ENCODE measurements at places on chromosomes 12 and 14. TPM values are rescaled to one million over a fixed set of nuclear protein-coding genes. Genes with fewer than 3 reads are reported as not detected.
A peak's percentile ranks its signal among the peaks of the same experiment; 100 is the strongest.

DNA sequence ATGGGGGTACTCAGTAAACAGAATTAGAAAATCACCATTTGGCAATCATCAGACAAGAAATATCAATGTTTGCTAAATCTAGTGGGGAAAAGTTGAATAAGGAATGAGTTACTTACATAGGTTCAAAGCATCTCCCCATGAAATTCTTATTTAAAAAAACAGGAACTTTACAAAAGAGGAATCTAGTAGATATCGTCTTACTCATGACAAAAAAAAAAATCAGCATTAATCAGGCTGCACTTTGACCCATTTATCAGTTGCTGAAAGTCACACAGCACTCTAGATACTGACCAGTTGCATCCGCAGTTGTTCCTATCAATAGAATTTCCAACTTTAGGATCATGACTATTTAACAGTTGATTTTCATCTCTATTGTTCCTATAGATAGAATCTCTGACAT lies 5.8 kb upstream of the DICER1 start:
- no peak for DNase-seq
- no peak overlapping the region for H3K27ac ChIP-seq
- peaks cover 4% of the 10 kb centered on the region for H3K4me1 ChIP-seq
- no peaks in the 10 kb centered on the region for H3K27me3 ChIP-seq

- H3K27me3 ChIP-seq: no peaks in the 10 kb centered on the region
- peak overlapping the region; percentile 99 for H3K27ac ChIP-seq
- no peaks in the 10 kb centered on the region for H3K36me3 ChIP-seq
- H3K4me1 ChIP-seq: peaks cover 84% of the 10 kb centered on the region
- DNase-seq: no peak
These were observed 8.1 kb upstream of the IRF2BPL start for GRCh38 chr14:77036484-77037214.

DNA sequence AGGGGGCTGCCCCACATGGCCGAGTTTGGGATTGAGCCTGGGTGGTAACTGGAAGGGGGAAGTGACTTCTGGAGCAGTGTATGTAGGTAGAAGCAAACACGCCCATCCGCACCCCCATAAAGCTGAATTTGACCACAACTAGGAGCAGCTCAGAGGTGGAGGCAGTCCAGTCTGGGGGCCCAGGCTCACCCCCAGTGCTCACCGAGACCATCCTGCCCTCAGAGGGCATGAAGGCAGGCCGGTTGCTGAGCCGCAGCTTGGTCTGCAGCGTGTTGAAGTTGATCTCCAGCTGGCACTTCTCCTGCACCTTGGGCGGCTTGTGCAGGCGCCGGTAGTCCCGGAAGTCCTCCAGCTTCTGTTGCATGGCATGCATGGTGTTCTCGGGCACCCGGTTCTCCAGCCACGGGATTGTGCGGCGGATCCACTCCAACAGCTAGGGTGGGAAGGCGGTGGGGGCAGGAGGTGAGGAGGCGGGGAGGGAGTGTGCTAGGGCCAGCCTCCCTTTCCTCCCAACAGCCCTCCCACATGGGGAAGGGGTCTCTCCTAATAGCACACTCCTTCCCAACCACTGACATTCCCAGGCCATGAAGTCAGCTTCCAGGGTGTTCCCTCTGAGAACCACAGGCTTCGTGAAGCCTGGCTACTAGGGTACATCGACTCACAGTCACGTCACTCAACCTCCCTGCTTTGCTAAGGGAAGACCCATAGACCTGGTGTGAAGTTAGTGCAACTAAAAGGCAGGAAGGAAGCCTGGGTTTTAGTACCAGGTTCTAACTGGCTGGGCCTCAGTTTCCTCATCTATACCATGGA lies 87.0 kb downstream of the ACTN1 start:
- H3K4me1 ChIP-seq: no peaks in the 10 kb centered on the region
- DNase-seq: no peak
- H3K36me3 ChIP-seq: peaks cover 20% of the 10 kb centered on the region
- no peak overlapping the region for H3K4me3 ChIP-seq

DNA sequence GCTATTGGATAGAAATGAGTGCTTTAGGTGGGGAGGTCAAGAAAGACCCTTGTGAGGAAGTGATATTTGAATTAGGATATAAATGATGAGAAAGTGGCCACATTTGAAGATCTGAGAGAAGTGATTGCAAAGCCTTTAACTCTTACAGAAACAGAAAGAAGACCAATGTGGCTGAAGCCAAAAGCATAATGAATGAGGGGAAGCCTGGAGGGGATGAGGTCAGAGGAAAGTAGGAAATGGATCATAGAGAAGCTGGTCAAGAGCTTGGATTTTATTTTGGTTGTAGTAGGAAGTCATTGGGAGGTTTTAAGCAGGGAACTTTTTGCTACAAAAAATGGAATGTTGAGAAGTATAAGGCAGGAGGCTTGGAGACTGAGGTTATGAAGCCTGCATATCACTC lies 3.5 kb upstream of the GYS2 start:
- H3K4me3 ChIP-seq: no peak overlapping the region
- no peaks in the 10 kb centered on the region for H3K36me3 ChIP-seq
- H3K4me1 ChIP-seq: no peaks in the 10 kb centered on the region
- no peak overlapping the region for H3K27ac ChIP-seq
- H3K27me3 ChIP-seq: no peaks in the 10 kb centered on the region

DNA sequence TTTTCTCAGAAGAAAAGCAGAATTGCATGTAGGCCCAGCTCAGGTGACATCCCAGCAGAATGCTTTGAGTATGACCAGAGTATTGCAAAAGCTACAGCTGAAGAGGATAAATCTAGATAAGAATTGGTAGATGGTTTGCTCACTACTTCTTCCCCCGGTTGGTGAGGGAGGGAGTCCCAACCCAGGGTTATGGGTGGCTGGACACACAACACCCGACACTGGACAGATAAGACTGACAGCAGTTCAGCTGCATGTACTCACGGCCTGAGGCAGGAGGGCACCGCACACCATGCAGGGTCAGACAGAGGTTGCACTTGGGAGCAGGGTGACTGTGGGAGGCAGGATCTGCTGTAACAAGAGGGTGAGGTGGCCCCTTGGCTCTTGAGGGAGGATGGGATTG lies 1.7 kb upstream of the CLEC4C start:
- H3K27me3 ChIP-seq: no peaks in the 10 kb centered on the region
- no peak for DNase-seq
- no peaks in the 10 kb centered on the region for H3K36me3 ChIP-seq

DNA sequence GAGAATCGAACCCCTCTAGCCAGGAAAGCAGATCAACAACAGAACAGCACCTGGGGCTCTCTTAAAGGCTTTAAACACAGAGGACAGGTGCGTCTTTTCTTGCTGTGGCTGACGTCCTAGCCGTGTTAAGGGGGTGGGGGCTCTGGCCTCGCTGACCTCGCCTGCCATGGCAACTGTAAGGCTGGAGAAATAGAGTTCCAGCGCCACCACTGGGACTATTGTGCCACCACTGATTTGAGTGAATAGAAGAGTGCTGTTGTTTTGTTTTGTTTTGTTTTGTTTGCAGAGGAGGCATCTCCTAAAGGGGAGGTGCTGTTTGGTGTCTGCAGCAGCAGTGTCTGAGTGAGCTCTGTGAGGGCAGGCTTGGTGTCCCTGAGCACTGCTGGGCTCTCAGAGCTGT lies 34.2 kb upstream of the PRMT8 start:
- no peak overlapping the region for H3K4me3 ChIP-seq
- no peak overlapping the region for H3K27ac ChIP-seq
- no peaks in the 10 kb centered on the region for H3K27me3 ChIP-seq

DNA sequence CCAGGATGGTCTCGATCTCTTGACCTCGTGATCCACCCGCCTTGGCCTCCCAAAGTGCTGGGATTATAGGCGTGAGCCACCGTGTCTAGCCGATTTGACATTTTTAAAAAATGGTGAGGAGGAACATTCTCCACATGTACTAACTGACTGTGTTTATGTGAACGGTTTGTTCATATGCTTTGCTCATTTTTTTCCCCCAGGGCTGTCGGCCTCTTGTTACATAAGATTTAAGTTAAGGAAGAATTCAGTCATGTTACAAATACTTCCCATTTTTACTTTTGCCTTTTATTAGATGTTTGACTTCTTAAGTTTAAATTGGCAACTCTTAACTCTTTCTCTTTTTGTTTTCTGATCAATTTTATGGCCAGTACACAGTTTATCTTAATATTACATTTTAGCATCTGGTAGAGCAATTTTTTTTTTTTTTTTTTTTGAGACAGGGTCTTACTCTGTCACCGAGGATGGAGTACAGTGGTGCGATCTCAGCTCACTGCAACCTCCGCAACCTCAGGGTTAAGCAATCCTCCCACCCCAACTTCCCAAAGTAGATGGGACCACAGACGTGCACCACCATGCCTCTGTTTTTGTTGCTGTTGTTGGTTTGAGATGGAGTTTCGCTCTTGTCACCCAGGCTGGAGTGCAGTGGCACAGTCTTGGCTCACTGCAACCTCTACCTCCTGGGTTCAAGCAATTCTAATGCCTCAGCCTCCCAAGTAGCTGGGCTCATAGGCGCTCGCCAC lies 9.6 kb downstream of the GNS start:
- no peak overlapping the region for H3K27ac ChIP-seq
- H3K27me3 ChIP-seq: no peaks in the 10 kb centered on the region
- no peak overlapping the region for H3K4me3 ChIP-seq
- peaks cover 25% of the 10 kb centered on the region for H3K4me1 ChIP-seq
- no peak for DNase-seq

DNA sequence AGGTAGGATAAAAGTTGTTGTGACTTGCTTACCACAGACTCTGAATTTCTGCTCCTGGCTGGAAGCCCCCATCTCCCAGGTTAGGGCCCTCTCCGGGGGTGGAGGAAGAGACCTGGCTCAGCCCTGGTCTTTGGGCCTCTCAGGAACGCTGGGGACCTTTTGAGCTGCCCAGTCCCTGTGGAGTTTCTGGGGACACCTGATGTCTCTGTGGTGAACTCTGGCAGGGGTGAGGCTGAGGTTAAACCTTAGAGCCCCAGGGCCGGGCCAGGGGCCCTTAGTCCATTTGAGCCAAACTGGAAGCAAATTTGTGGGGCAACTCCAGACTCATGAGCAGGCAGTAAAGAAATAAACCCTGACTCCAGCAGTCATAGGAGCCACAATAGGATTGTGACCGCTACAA lies 112.1 kb downstream of the ADGRD1 start:
- H3K4me1 ChIP-seq: no peaks in the 10 kb centered on the region
- no peaks in the 10 kb centered on the region for H3K36me3 ChIP-seq
- no peak overlapping the region for H3K27ac ChIP-seq
- H3K4me3 ChIP-seq: no peak overlapping the region
- DNase-seq: no peak
- H3K27me3 ChIP-seq: no peaks in the 10 kb centered on the region

- no peaks in the 10 kb centered on the region for H3K27me3 ChIP-seq
- H3K4me3 ChIP-seq: no peak overlapping the region
- H3K36me3 ChIP-seq: no peaks in the 10 kb centered on the region
- no peaks in the 10 kb centered on the region for H3K4me1 ChIP-seq
- no peak overlapping the region for H3K27ac ChIP-seq
These were observed 21.5 kb upstream of the SOCS2 start for GRCh38 chr12:93550748-93551611.

- no peak overlapping the region for H3K4me3 ChIP-seq
- no peaks in the 10 kb centered on the region for H3K27me3 ChIP-seq
- no peaks in the 10 kb centered on the region for H3K4me1 ChIP-seq
- H3K27ac ChIP-seq: no peak overlapping the region
- H3K36me3 ChIP-seq: no peaks in the 10 kb centered on the region
- DNase-seq: no peak
These were observed 114.1 kb upstream of the PRMT8 start for GRCh38 chr12:3376779-3377455.

DNA sequence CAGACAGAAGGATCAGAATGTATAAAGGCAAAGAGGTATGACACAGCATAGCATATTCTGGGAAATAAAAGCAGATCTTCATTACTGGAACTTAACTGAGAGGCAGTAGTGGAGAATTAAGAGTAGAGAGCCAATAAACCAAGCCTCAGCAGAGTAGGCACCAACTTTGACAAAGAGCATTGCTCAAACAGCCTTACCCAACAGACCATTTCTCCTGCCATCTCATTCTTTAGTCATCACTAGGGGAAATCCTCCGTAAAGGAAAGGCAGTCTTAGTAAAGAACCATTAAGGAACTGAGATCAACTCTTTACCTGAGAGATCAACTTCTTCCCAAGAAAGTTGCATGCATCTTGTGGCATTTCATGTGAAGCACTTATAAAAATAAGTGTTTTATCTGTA lies 36.6 kb downstream of the SENP1 start:
- no peak for DNase-seq
- no peaks in the 10 kb centered on the region for H3K4me1 ChIP-seq
- H3K4me3 ChIP-seq: no peak overlapping the region

DNA sequence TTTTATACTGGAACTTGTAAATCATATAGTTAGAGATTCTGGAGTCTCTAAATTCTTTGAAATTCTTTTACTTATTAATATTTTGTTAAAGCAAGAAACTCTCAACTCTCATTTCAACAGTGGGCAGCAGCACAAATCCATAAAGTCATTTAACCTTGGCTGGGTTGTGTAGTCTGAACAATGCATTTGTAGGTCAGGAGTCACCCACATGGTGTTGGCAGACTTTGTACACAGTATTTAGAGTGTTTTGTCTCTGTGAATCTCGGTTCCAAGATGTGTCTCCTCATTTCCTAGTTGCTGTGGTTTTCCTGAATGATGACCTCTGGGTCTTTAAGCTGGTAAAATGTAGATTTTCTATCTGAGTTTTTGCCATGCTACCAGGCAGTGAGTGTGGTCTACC lies 20.8 kb upstream of the STRAP start:
- H3K27ac ChIP-seq: no peak overlapping the region
- no peaks in the 10 kb centered on the region for H3K27me3 ChIP-seq
- H3K4me1 ChIP-seq: no peaks in the 10 kb centered on the region
- H3K4me3 ChIP-seq: no peak overlapping the region
- no peaks in the 10 kb centered on the region for H3K36me3 ChIP-seq

DNA sequence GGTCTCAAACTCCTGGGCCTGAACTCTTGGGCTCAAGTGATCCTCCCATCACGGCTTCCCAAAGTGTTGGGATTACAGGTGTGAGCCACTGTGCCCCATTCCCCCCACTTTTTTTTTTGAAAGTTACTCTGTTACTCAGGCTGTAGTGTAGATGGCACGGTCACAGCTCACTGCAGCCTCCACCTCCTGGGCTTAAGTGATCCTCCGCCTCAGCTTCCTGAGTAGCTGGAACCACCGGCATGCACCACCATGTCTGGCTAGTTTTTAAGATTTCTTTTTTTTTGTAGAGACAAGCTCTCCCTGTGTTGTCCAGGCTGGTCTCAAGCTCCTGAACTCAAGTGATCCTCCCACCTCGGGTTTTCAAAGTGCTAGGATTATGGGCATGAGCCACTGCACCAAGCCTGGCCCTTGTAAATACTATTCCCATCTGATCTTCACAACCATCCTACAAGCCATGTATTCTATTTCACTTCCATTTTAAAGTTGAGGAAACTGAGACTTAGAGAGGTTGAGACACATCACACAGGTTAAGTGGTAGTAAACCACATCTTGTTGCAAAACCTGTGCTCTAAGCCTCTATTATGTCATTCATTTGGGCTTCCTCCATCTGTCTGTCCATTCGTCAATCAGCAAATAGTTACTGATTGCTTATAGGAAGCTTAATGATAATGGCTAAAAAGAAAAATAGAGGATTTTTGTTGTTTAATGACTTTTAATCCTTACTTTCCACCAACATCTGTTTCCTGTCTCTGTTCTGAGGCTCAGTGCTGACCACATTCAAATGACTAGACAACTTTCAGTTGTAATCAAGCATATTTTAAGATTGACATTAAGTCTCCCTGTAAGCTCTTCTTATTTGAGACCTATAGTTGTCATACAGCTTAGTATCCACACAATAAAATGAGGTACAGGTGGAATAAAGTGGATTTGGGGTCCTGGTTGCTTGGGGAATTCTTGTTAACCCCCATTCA lies 9.2 kb downstream of the ASCL4 start:
- no peaks in the 10 kb centered on the region for H3K4me1 ChIP-seq
- no peak overlapping the region for H3K4me3 ChIP-seq
- no peaks in the 10 kb centered on the region for H3K36me3 ChIP-seq
- no peak for DNase-seq
- peaks cover 5% of the 10 kb centered on the region for H3K27me3 ChIP-seq

The ANAPC5 gene
- total RNA-seq: 96.0 TPM

The FBXO21 gene
- 53.2 TPM for total RNA-seq

The SLCO1A2 gene
- total RNA-seq: not detected

The USP44 gene
- total RNA-seq: 0.56 TPM

The CPM gene
- 10.9 TPM for total RNA-seq

The NANOG gene
- total RNA-seq: not detected
